ENCODE measurements at places on chromosomes 1 and 21.

DNA sequence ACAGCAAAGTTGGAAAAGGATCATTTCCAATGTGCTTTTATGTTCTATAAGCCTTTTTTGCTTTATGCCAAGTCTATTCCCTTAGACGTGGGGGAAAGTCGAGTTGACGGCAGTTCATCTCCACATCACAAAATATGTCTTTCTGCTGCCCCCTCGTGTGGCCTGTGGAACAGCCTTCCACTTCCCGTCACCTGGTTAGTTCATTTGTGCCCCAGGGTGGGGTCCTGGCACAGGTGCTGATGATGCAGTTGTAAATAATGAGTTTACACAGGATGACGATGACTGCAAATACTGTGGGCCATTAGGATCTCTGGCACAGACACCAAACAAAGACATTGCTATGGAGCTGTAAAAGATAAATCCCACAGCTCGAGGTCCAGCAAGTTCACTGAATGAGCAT, 10.0 kb upstream of the OTUD3 start:
- DNase-seq = no peak

DNA sequence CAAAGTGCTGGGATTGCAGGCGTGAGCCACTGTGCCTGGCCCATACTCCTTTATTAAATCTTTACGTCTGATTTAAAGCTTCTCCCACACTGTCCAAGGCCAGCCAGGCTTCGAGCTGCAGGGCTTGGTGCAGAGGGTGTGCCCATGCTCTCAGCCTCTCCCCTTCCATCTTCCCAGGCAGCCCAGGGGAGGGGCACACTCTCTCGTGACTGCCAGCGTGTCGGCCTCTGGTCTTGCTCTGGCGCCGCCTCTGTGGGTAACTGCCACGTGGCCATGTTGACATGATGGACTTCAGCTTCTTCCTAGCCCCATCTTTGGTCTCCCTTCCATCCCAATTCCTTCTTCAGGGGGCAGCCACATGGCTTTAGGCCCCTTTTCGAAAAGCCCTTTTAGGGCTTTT, 4.7 kb downstream of the GPR137B start:
- DNase-seq = no peak

GRCh38 chr1:161779393-161779792, 13.3 kb downstream of the ATF6 start:
- DNase-seq = no peak

GRCh38 chr1:17550729-17551584, 11.5 kb downstream of the ARHGEF10L start:
- DNase-seq = no peak

GRCh38 chr1:91700771-91701471, 185.0 kb downstream of the TGFBR3 start:
- DNase-seq = no peak

DNA sequence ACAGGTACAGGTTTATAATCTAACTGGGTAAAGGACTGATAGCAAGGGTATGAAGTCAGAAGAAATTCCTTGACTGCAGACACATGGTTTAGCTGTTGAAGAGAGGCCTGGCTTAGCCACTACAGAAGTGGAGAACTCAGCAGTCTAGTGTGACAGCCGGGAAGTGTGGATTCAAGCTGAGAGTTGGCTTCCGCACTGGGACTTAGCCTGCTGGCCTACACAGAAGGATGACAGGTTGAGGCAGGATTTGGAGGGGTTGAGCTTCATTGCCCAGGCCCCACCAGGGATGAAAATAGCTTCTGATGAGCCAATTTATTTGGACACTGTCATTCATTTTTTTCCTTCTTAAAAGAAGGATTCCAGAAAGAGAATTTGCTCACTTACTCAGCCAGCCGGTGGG, 284.4 kb downstream of the PCP4 start:
- DNase-seq = no peak

GRCh38 chr1:164518692-164519332, 40.2 kb upstream of the PBX1 start:
- DNase-seq = no peak

DNA sequence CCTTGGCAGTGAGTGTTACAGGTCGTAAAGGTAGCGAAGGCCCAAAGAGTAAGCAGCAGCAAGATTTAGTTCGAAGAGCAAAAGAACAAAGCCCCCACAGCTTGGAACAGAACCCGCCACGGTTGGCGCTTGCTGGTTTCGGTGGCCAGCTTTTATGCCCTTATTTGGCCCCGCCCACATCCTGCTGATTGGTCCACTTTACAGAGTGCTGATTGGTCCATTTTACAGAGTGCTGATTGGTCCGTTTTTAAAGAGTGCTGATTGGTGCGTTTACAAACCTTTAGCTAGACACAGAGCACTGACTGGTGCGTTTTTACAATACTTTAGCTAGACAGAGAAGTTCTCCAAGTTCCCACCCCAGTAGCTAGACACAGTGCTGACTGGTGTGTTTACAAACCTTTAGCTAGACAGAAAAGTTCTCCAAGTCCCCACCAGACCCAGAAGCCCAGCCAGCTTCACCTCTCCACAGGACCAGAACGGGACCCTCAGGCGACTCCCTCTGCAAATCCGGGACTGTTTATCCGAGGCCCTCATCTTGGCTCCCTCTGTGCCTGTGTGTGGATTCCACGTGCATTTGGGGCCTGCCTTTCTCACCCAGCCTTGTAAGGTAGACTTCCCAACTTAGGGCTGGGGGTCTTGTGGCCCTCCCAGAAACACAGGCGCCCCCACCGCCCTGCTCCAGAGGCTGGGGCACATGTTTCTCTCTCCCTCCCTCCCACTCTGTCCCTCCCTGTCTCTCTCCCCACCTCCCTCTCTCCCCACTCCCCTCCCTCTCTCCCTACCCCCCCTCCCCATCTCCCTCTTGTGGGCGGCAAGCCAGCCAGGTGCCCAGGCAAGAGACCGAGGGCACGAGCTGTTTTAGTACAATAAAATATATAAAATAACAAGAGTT, 12.6 kb downstream of the FTCD start:
- no peak for DNase-seq

DNA sequence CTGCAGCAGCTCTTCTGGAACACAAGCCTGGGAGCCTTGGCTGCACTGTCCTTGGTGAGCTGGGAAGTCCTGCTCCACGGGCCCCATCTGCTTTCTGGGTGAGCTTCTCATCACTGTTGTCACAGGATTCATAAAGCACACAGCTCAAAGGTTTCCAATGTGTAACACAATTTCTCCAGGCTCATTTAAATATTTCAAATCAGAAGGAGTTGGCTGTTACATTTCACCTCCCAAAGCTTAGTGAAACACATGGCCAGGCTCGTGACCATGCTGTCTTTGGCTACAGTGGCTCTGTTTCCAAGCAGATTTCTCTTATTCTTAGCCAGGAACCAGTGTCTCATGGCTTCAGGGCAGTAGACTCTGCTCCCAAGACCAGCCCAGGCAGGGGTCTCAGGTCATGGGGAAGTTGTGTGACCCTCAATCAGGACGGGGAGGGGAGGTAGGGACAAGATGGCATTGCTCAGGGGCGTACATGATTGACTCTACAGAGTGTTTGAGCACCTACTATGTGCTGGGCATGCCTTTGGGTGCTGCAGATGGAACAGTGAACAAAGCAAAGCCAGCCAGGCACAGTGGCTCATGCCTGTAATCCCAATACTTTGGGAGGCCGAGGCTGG, 353.0 kb downstream of the NPHP4 start:
- no peak for DNase-seq

GRCh38 chr21:41396558-41397075, 29.4 kb upstream of the MX1 start:
- no peak for DNase-seq

Data from bone marrow (tissue), 2 donors.